ENCODE measurements at places on chromosomes 16 and 17.

GRCh38 chr16:75028544-75029135, 29.8 kb downstream of the ZNRF1 start:
- no peak for DNase-seq

GRCh38 chr16:28504707-28505404, 1.8 kb downstream of the IL27 start:
- no peak for DNase-seq

- no peak for DNase-seq
These were observed 30.0 kb downstream of the SLC13A5 start for GRCh38 chr17:6683081-6683684.

GRCh38 chr16:12148120-12148519, 171.6 kb downstream of the SNX29 start:
- no peak for DNase-seq

GRCh38 chr16:71711789-71712188, 12.7 kb downstream of the PHLPP2 start:
- DNase-seq = no peak

DNA sequence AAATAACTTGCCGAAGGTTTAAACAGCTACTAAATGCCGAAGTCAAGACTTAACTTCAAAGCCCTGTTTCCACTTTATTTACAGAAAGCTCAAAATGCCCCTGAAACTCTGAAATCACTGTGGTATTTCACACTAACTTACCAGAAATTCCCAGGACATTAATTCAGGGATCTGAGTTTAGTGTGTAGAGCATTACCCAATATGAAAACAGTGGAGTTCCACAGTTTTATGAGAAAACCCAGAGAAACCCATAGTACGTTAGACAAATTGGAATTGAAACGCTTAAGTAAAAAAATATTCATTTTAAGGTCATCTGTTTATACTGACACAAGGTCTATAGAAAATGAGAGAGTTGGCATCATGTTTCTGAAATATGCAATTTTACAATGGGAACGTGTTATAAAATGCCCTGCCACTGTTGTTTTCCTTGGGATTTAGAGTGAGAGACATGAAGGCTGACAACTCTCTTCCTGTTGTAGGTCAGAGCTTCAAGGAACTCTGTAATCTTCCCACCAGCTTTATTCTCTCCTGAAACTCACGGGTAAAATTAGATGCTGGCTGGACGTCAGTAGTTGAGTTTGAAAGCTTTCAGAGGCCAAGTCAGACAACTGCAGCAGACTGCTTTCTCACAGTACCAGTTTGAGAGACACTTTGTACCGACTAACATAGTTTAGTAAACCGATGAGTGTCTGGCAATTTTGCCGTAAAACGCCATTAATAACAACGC, 139.4 kb upstream of the TBX2 start:
- DNase-seq = no peak

- no peak for DNase-seq
These were observed 49.4 kb downstream of the VPS35L start for GRCh38 chr16:19604911-19605310.

GRCh38 chr17:34143430-34143829, 111.7 kb upstream of the CCL2 start:
- DNase-seq = no peak

- no peak for DNase-seq
These were observed 1.6 kb downstream of the TRADD start for GRCh38 chr16:67157892-67158635.

DNA sequence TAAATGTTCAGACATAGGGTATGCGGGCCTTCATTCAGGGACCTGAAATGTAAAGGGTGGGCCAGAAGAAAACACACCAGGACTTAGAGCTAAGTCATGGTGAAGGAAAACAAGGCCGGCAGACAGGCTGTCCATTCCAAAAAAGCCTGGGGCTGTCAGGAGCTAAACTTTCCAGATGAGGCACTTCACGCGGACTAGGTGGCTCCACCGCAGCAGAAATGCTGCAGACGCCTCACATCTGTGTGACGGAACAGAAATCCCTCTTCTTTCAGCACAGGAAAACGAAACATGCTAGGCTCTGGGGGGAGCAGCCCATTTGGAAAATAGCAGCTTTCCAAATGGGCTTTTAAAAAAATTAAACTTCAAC, 88.7 kb downstream of the HS3ST3A1 start:
- DNase-seq = no peak

DNA sequence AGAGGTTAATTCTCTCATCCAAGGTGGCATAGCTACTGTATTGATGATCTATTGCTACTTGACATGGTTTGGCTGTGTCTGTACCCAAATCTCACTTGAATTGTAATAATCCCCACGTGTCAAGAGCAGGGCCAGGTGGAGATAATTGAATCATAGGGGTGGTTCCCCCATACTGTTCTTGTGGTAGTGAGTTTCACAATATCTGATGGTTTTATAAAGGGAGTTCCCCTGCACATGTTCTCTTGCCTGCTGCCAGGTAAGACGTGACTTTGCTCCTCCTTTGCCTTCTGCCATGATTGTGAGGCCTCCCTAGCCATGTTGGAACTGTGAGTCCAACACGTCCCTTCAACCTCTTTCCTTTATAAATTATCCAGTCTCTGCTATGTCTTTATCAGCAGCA, 22.9 kb upstream of the CPPED1 start:
- no peak for DNase-seq

GRCh38 chr16:47511882-47512281, 50.8 kb downstream of the PHKB start:
- DNase-seq = no peak

DNA sequence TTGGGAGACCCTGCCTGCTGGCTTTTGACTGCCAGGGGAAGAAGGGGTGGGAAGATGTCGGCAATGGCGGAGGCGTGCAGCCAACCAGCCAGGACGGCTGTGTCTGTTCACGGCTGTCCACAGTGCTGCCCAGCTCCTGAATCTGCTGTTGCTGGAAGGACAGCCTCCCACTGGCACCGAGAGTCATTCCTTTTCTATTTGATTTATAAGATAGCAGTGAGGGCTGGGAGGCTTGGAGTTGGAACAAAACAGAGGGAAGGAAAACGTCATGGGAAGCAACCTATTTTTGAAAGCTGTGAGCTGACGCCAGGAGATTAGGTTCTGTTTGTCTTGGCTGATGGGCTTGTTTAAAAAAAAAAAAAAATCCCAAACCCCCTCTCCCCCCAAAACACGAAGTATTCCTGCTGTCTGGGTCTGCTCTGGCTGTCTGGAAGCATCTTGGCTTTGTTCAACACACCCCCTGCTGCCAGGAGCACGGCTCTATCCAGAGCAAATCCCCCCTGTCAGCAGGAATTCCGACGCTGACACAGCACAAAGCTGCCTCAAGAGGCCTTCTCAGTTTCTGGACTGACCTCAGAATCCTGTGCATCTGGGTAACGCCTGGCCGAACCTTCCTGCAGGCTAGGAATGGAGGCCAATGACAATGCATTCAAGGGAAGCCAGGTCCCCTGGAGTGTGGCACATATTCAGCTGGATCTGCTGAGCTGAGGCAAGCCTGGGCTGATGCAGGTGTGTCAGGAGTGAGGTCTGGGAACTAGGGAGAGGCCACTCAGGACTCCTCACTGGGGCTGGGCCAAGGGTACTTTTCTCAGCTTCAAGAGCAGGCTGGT, 41.0 kb upstream of the SREBF1 start:
- DNase-seq = peak; percentile 58

- peak; percentile 37 for DNase-seq
These were observed 461.2 kb upstream of the CDH5 start for GRCh38 chr16:65905331-65905730.

- no peak for DNase-seq
These were observed 32.2 kb downstream of the APPBP2 start for GRCh38 chr17:60493847-60494321.

DNA sequence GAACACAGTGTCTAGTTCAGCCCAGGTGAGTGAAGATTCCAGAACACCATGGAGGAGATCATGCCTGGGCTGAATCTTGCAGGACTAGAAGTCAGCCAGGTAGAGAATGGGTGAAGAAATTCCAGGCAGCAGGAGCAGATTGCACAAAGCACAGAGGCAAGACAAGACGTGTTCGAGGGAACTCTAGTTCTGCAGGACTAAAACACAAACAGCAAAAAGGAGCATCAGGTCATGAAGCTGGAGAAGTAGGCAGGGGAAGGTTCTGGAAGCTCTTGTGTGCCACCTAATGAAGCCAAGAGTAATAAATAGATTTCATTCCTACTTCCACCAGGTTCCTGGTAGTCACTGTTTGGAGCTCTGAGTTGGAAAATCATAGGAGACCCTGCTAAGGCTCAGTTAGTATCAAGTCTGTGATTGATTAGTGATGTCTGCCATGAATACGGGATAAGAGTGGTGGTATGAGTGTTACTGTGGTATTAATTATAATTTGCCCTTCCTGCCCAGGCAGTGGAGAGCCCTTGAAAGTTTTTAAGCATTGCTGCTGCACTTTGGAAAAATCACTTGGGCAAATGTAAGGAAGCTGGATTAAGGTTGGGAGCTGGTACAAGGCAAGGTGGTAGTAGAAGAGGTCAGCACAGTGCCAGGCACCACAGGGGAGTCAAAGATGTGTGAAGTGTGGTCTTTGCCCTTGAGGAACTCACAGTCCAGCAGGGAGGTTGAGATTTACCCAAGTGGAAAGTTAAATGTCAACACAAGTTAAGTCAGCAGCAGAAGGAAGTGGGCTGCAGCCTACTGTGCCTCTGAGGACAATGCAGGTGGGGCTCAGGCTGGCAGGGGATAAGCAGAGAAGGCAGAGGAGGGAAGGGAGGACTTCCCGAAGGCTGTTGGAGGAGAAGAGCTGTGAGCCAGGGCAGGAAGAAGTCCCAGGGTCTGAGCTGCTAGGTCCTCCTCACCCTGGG, 13.5 kb upstream of the FOXN1 start:
- DNase-seq = no peak

- DNase-seq = no peak
These were observed 1.5 kb upstream of the PRM2 start for GRCh38 chr16:11277607-11278337.

- DNase-seq = no peak
These were observed 14.8 kb upstream of the ADCY7 start for GRCh38 chr16:50251375-50252081.

DNA sequence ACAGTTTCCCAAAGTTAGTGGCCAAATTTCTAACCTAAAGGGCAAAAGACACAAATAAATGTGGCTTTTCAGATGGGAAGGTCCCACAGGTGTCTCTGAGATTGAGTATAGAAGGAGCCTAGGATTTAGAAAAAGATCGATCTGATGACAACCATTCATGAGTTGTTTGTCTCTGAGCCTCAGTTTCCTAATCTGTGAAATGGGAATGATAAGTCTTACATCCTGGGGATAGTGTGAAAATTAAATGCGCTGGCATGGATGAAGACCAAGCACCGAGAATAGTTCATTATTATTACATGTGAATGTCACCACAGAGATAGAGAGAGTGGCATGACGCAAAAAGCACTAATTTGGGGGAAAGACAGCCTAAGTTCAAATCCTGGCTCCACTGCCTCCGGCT, 7.2 kb downstream of the CDH5 start:
- DNase-seq = no peak

DNA sequence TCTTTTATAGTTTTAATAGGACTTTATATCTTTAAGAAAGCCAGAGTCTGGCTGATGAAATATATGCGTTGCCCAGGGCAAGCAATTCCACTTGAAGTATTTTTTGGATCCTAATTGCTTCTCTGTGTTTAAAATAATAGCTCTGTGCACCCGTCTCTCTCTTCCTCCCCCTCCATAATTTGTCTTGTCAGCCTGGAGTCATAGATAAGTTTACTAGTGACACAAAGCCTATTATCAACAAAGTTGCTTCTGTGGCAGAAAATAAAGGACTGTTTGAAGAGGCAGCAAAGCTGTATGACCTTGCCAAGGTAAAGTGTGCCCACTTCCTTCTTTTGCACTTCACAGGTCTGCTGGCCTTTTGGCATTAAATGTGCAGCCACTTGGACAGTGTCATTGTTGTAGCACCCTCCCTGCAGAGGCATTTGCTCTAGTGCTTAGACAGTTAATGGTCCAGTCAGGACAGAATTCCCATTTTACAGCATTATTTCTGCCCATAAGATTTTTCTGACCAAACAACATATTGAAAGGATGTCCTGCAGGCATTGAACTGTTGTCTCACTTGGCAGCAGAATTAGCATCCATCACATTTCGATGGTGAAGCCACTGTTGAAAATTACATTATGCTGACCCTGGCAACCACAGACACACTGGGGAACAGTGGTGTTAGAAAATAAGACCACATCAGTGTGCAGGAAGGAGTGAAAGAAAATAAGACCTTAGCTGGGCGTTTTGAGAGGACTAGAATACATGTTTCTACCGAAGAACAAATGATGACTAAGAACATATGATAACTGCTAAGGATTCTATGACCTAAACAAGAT, 28.4 kb upstream of the SLC12A3 start:
- DNase-seq = no peak

DNA sequence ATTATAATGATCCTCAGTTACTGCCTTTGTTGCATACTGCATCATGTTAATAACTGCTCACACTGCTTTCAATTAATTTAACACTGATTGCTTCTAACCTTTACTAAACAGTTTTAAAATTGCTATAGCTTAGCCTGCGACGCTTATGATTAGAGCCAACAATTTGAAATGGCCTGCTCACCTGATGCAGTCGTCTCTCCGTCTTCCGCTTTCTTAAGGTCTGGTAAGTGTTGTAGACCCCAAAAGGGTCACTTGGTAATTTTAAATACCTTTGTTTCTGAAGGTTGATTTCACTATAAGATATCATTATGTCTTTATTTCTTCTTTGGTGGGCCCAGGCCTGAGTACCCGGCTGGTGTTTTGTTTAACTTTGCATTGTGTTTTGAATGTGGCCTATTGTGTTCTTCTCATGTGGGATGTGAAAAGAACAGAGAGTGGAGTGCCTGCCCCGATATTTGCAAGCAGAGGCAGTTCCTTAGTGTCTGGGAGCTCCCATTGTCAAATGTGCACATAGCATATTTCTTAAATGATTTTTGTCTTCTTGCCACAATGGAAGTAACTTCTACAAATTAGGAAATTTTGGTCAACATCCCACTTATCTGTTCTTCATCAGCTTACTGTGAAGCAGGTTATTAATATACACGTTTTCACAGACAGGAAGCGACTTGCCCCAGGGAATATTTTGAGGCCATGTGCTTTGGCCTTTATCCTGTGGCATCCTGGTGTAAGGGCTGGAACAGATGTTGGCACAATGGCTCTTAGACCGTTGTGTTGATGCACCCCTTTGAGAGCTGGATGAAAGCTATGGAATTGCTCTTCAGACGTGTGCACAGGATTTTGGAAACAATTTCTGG, 2.9 kb downstream of the PHKB start:
- DNase-seq = no peak
